ENCODE measurements at places on chromosomes 6 and 20. TPM values are rescaled to one million over a fixed set of nuclear protein-coding genes. Genes with fewer than 3 reads are reported as not detected.

DNA sequence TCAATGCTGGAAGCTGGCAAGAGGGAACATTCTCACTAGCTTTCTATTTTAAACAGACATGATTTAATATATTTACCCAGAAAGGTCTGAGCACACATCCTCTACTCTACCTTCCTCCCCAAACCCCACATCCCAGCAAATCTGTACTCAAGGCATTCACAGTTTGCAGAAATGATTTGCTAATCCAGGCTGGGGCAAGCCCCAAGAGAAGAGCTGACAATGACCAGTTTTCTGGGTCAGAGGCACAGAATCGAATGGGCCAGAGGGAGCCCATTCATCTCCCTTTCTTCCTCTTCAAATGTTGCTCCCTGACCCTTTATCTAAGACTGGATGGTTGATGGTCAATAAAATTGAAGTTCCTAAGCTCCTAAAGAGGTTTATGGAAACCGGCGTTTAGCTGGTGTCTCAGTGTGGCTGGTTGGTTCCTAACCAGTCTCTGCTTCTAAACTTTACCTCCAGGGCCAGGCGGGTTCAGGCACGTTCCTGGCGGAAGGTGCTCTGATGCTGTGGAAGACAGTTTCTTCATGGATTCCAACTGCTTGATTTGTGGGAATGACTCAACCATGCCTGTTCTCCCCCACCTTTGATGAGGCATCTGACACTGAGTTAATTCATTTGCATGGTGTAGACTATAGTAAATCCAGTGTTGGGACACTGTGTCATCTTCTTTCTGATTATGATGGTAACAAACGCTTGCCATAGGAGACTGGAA, 96.4 kb upstream of the IYD start:
- DNase-seq: no peak

DNA sequence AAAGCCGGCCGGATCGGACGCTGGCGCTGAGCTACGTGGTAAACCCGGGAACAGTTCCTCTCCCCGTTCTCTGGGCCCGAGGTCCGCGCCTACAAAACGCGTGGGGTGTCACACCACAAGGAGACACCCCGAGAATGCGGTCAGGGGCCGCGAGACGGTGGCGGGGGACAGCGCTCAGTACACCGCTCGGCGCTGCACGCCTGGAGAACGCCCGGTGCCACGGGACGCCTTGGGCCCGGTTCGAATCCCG, 670 bp downstream of the NCOA5 start:
- no peak for DNase-seq

GRCh38 chr6:28490205-28490890, 25.2 kb downstream of the GPX6 start:
- peak; percentile 12 for DNase-seq

- DNase-seq: no peak
Measured at GRCh38 chr6:159473475-159474263, 219.4 kb downstream of the SOD2 start.

DNA sequence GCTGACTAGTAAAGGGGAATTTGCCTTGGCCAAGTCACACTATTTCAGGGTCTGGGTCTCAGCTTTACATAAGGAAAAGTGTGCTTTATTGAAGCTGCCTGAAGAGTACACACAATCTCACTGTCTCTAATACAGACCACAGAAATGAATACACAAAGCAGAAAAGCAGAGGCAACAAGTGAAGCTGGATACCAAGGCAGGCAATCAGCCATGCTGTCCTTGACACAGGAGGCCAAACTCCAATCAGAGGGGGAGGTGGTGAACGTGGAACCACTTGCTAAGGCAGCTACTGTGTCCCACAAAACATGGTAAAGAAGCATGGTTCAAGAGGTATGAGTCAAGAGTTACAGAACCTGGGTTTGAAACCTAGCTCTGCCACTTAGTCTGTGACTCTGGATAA, 21.8 kb upstream of the CCND3 start:
- DNase-seq: no peak

GRCh38 chr6:166313255-166314070, 5.3 kb upstream of the PRR18 start:
- peak; percentile 38 for DNase-seq

GRCh38 chr20:58711266-58712051, 18.9 kb downstream of the NPEPL1 start:
- DNase-seq: no peak

GRCh38 chr6:105595829-105596228, 192.9 kb upstream of the PREP start:
- no peak for DNase-seq

GRCh38 chr20:25050501-25051350, 7.2 kb downstream of the ACSS1 start:
- DNase-seq: no peak

Gene C6orf52
- total RNA-seq: not detected

Gene SLC22A3
- not detected for total RNA-seq

Gene SYCP2L
- 0.99 TPM for total RNA-seq

Gene CITED2
- total RNA-seq: 114 TPM
